Esophagus (tissue), 2 donors: ENCODE measurements at places on chromosomes 5 and 9. TPM values are rescaled to one million over a fixed set of nuclear protein-coding genes. Genes with fewer than 3 reads are reported as not detected.

The SPRY4 gene
- 1.3 TPM for polyA plus RNA-seq

The DIRAS2 gene
- under 0.01 TPM for polyA plus RNA-seq

The BTNL9 gene
- 4.8 TPM for polyA plus RNA-seq

The BASP1 gene
- polyA plus RNA-seq, result 4.7 TPM

The DRD1 gene
- polyA plus RNA-seq, result 0.08 TPM

The CENPH gene
- 7.2 TPM for polyA plus RNA-seq

The C9orf153 gene
- polyA plus RNA-seq, result 0.02 TPM

The ATP10B gene
- 5.0 TPM for polyA plus RNA-seq

The ALDH7A1 gene
- 71.9 TPM for polyA plus RNA-seq

The ENTREP1 gene
- polyA plus RNA-seq, result 6.4 TPM

The KCNIP1 gene
- polyA plus RNA-seq, result not detected

The SPATA6L gene
- polyA plus RNA-seq, result 2.8 TPM

The C5orf58 gene
- polyA plus RNA-seq, result not detected

The TUSC1 gene
- polyA plus RNA-seq, result 9.5 TPM

The MARVELD2 gene
- 5.0 TPM for polyA plus RNA-seq

The MSX2 gene
- 0.56 TPM for polyA plus RNA-seq

The PCDHGB3 gene
- polyA plus RNA-seq, result 0.37 TPM

The FUBP3 gene
- 11.3 TPM for polyA plus RNA-seq

The ANXA2R gene
- polyA plus RNA-seq, result 2.4 TPM

The AQP3 gene
- polyA plus RNA-seq, result 933 TPM

The FOXD4L4 gene
- 0.08 TPM for polyA plus RNA-seq

The GPRIN1 gene
- 0.43 TPM for polyA plus RNA-seq

The PTGES gene
- polyA plus RNA-seq, result 16.3 TPM

The TAS2R1 gene
- not detected for polyA plus RNA-seq

The TRAF1 gene
- polyA plus RNA-seq, result 2.7 TPM

The INSL4 gene
- not detected for polyA plus RNA-seq

The NUDT12 gene
- 5.1 TPM for polyA plus RNA-seq

The FER gene
- 3.2 TPM for polyA plus RNA-seq

The SPINK6 gene
- 0.06 TPM for polyA plus RNA-seq

The IFNK gene
- polyA plus RNA-seq, result not detected
